ENCODE measurements at places on chromosomes 2 and 18.

GRCh38 chr2:191114403-191114886, 36.3 kb downstream of the STAT4 start:
- DNase-seq, result peak; percentile 33

DNA sequence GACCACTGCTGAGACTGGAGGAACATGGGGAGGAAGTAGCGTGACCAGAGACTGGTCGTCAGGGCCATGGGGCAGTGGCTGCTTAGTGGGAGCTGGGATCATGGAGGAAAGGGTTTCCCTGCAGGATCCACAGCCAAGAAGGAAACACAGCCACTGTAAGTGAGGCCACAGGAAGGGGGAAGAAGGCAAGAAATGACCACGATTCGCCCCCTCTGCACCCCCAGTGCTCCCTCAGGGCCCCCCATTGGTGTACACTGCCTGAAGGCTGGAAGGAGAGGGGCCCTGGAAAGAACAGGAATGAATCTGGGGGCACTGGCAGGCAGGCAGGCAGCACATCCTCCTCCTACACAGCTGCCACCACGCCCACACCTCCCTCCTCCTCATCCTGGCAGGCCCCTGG, 62.5 kb upstream of the RMDN2 start:
- DNase-seq, result no peak

DNA sequence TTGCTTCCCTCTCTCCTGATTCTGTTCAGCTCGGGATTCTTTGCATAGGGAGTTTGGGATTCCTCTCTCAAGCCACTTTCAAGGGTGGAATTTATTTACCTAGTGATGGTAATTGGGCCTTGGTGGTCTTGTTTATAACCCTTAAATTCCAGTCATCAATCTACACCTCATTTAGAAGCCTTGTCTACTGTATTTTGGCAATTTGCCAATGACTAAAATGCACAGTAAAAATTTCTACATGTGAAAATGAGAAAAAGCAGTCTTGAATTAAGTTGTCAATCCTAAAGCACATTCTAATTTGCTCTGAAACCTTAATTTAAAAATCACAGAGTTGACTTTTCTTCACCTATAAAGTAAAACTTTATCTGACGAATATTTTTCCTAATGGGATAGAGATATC, 749.2 kb upstream of the CRIM1 start:
- no peak for DNase-seq

GRCh38 chr18:3615374-3615985, 165.5 kb downstream of the TGIF1 start:
- no peak for DNase-seq

- DNase-seq, result no peak
Measured at GRCh38 chr2:73072129-73072395, 550 bp upstream of the SFXN5 start.

- no peak for DNase-seq
Measured at GRCh38 chr2:25421820-25422411, 80.2 kb upstream of the DNMT3A start.

- DNase-seq, result no peak
Measured at GRCh38 chr18:22191923-22192322, 22.5 kb downstream of the GATA6 start.

GRCh38 chr2:126876631-126877030, 22.1 kb upstream of the TEX51 start:
- no peak for DNase-seq

- DNase-seq, result no peak
Measured at GRCh38 chr2:42875880-42876279, 83.5 kb upstream of the HAAO start.
